NCI-H748 treated with DMSO at 0.1 percent for 48 hours (cell line): ENCODE measurements at places on chromosomes 2 and 18.

GRCh38 chr18:21262979-21263378, 20.9 kb downstream of the GREB1L start:
- DNase-seq, result no peak

- no peak for DNase-seq
Observed at GRCh38 chr18:13559754-13560153, 166.6 kb downstream of the FAM210A start.

- DNase-seq, result no peak
Observed at GRCh38 chr2:203685081-203685621, 21.3 kb upstream of the CD28 start.

GRCh38 chr18:2545155-2545554, 26.1 kb downstream of the METTL4 start:
- no peak for DNase-seq

GRCh38 chr2:129103936-129104878, 785.5 kb upstream of the HS6ST1 start:
- peak; percentile 21 for DNase-seq

DNA sequence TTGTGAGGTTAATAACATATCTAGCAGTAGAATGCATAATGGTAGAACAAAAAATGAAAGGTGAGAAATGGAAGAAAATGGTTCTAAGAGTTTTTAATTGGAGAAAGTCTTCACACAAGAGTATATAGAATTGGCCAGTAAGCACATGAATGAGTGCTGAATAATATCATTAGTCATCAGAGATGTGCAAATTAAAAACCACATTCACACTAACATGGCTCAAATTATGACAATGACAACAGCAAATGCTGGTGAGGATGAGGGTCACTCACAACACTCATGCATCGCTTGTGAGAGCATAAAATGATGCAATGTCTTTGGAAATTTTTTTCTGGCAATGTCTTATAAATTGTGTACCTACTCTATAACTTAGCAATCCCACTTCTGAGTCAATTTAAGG, 1355.4 kb upstream of the ACVR2A start:
- no peak for DNase-seq

DNA sequence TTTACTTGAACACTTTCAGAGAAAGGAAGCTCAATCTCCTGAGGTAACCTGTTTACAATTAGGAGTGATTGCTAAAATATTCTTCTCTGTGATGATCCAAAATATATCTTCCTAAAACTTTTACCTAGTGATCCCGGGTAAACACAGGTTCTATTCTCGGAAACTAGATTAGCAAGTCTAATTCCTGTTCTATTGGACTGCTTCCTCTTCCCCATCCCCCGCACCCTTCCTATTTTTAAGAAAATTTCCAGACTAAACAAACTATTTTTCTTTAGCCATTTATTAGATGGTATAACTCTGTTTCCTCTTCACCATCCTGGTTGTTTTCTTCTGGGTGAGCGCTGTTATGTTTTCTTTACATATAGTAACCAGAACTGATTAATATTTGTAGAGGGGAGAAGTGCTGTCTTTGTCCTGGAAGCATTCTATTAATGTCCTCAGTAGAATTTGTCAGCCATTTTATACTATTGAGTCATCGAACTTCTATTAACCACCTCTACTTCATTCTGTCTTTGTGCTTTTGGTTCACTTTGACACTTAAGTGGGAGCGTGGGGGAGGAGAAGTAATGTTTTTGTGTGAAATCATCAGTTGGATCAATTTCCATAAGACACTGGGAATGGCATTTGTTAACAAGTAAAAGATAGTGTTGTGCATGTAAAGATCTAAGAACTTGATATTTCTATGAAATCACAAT, 31.8 kb downstream of the CREB1 start:
- no peak for DNase-seq

DNA sequence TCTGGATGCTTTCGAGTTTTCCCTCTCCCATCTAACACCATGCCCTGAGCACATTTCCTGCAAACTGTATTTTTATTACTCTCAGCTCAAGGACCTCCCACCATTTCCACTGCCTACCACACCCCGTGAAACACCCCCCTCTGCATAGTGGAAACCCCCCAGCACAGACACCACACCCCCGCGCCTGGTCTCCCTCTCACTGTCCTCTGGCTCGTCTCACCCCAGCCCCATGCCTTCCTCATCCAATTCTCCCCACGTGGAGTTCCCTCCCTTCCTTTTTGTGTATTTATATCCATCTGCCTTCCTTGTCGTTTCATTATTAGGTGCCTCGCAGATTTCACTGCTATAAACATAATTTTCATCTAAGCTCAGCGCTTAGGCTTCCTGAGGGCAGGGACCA, 307.5 kb downstream of the CELF4 start:
- no peak for DNase-seq

DNA sequence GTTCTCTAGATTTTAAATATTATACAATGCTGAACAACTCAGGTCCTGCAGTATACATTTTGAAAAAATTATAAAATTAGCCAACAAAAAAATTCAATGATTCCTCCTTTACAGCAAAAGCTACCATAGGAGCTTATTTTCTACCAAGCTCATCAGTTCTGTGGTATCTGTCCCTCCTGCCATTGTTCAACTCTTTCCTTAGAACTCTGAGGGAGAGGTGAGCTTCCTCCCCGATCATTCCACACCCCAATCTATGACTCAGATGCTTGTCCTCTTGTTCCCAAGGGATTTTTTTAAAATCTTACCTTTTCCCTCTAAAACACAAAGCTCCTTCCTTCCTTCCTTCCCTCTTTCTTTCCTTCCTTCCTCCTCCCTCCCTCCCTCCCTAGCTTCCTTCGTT, 13.5 kb downstream of the DPP4 start:
- DNase-seq, result no peak

- no peak for DNase-seq
Observed at GRCh38 chr2:158664987-158665386, 130.1 kb upstream of the DAPL1 start.

DNA sequence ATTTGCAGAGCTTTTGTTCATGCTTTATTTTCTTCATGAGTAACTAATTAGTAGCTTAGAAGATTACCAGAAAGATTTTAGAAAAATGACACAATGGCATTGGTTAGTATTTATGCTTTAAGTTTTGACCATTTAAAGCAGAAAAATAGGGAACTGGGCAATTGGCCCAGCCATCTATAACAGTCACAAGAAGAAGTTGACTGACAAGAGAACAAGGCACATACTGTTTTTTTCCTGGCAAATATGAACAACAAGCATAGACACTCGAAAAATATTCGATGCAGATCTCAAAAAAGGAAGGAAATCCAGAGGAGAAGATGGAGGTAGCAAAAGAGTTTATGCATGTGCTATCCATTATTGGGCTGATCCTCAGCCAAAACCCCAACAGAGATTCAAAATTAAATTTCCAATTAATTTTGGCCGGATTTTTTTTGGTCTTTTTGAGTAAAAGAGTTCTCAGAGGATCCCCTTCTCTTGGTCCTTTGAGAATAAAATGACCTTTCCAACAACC, 200.8 kb upstream of the SLC35G4 start:
- no peak for DNase-seq

DNA sequence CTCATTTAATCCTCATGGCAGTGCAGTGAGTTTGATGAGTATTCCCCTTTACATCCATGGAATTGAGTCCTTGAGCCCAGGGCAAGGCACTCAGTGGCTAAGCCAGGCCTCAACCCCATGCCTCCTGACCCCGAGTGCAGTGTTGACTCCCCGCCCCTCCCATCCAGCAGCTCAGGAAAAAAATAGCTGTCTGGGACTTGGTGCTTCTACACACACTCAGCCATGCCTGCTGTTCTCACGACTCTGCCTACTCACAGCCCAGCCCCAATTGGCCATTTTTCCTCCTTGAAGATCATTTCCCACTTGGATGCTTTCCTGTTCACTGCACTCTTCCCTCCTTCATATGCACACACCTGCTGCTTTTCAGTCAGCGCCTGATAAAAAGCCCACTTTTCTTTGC, 8.8 kb downstream of the FOSL2 start:
- DNase-seq, result no peak

DNA sequence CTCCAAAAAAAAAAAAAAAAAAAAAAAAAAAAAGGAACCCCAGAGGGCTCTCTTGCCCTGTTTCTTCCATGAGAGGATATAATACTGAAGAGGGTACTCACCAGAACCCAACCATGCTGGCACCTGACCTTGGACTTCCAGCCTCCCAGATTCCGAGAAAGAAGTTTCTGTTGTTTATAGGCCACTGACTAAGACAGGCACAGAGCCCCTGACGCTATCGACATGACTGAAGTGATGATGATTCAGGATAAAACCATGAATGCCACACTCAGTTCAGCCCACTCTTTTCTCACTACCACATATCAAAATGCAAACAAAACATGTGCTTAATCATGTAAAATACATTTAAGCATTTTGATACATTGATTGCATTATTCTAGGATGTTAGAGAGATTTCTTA, 66.1 kb upstream of the CDCA7 start:
- no peak for DNase-seq

DNA sequence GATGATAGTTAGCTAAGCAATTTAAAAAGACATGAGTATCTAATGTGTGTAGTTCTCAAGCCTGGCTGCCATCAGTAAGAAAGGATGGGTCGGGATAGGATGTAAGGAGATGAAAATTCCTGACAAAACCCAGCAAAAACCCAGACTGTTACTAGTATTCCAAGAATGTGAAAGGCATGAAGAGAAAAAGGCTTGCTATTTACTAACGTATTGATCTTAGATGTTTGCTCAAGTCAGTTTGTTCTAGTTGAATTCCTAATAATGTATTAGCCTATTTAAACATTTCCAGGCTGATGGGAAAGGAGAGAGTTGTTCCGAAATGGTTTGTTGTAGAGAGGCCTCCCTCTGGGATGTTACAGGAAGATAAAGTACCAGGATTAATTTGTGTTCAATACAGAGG, 88.2 kb downstream of the ZNF532 start:
- no peak for DNase-seq

DNA sequence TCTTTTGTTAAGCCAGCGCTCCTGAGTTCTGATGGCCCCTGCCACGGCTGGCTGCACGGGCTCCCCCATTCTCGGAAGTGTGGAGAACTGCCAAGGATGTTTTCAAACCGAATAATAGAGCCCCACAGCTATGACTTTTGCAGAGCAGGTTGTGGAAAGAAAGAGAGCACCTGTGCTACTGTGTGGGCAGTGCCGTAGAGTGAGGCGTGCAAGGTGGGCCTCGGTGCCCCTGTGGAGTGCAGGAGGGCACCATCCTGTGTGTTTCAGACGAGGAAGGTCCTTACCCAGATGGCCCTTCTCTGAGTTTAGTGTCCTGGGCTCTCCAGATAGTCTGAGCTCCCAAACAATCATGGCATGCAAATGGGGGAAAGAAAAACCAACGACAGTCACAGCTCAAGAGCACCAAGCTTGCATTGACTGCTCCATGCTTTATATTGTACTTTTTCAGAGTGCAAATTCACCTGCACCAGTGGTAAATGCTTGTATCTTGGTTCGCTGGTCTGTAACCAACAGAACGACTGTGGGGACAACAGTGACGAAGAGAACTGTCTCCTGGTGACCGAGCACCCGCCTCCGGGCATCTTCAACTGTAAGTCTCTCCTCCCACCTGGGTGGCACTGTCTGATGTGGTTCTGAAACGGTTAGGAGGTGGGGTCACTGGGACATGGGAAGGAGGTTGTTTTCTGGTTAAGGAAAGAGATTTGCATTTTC, 219.4 kb downstream of the LDLRAD4 start:
- no peak for DNase-seq

DNA sequence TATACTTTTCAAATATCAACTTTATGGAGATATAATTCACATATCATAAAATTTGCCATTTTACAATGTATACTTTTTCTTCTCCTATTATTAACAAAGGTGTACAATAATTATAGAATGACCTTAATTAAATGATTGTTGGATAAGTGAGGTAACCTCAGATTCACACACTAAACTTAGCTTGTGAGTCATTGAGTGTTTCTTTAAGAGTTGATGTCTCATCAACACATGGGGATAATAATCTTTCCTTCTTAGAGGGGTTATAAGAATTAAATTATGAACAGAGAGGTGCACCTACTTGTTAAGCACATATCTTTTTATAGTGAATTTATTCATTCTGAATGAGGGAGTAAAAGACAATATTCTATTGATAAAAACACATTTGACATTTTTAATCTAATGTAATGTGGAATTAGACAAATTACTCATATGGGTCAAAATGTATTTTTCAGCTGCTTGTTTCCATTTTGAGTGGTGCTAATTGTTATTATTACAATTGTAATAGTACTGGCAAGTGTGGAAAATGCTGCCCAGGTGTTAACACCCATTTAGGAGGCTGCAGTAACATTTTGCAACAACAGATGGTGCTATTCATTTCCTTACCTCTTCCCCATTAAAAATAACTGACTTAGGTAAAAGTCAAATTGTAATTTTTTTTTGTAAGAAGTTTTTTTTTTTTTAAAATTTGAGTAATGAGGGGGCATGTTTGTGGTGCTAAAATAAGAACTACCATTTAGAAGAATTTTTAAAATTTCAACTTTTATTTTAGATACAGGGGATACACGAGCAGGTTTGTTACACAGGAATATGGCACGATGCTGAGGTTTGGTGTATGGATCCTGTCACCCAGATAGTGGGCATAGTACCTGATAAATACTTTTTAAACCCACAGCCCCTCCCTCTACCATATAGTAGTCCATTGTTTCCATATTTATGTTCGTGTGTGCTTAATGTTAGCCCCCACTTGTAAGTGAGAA, 32.1 kb upstream of the DYNAP start:
- DNase-seq, result no peak

GRCh38 chr2:111171337-111171930, 50.7 kb downstream of the BCL2L11 start:
- no peak for DNase-seq

DNA sequence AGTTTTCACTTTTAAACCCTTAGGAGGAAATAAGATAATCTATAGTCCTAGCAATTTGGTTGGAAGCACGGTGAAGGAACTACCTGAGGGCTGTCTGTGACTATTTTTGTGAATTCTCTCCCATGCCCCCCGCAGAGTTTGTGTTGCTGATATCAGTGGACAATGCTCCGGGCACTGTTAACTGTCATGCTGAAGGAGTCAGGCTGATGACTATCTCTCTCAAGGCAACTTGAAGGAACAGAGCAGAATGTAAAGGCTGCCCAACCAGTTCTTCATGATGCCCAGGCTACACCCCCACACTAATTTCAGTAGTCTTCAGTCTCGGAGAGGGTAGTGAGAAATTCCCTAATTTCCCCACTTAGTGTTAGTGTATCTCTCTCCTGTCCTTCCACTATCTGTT, 21.6 kb upstream of the RAB6C start:
- DNase-seq, result no peak

DNA sequence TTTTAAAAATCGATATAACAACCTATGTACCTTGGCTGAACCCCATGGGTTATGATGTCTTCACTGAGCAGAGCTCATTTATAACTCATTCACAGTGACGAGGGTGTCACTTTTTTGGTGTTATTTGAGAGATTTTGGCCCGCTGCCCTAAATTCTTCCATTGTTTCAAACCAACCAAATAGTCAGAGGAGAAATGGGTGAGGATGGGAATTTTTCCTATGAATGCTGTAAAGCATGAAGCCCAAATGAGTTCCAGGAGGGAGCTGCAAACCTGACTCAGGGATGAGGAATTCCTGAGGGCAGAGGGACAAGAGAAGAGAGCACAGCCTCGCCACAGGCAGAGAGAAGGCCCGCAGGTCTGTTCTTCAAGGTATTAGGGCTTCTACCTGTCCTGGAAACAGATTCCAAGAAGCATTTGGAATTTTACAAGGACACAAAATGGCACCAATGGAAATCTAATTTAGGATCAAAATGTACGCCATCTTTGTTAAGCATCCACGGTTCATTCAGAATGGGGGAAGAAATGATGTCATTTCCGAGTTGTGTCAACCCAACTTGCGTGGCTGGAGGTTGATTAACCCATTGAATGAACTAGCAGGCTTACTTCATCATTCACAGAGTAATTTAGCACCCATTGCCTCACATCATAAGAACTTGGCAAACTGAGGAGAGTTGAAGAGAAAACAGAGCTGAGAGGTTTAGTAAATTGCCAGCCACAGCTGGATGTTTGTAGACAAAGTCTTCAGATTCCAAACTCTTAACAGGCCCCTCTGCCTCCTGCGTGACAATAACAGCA, 133.5 kb downstream of the LAMA3 start:
- DNase-seq, result no peak
